ENCODE measurements at places on chromosomes 5 and 9.

GRCh38 chr5:103436656-103437055 lies 125.9 kb downstream of the NUDT12 start:
- DNase-seq, result no peak

GRCh38 chr5:80438739-80439138 lies 30.9 kb downstream of the ZFYVE16 start:
- DNase-seq, result no peak

DNA sequence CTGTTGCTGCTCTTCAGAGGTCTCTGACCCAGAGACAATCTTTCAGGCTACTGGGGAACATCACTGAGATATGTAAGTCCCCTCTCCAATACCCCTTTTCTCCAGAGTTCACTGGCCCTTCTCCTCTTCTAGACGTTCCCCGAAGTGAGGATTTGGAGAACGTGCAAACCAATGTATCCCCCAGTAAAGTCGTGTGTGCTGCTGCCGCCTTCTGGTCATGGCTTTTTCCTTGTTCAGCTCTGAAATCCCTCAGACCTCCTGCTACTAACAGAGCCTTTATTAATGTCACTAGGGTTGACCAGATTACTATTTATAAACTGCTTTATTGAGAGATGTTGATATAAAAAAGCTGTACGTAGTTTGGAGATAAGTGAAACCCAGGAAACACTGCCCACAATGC lies 1028.6 kb downstream of the CDH9 start:
- DNase-seq, result no peak

GRCh38 chr9:19479874-19480273 lies 71.1 kb downstream of the ACER2 start:
- no peak for DNase-seq

- DNase-seq, result no peak
Observed at GRCh38 chr5:73232266-73233041, 59.5 kb downstream of the TMEM174 start.

DNA sequence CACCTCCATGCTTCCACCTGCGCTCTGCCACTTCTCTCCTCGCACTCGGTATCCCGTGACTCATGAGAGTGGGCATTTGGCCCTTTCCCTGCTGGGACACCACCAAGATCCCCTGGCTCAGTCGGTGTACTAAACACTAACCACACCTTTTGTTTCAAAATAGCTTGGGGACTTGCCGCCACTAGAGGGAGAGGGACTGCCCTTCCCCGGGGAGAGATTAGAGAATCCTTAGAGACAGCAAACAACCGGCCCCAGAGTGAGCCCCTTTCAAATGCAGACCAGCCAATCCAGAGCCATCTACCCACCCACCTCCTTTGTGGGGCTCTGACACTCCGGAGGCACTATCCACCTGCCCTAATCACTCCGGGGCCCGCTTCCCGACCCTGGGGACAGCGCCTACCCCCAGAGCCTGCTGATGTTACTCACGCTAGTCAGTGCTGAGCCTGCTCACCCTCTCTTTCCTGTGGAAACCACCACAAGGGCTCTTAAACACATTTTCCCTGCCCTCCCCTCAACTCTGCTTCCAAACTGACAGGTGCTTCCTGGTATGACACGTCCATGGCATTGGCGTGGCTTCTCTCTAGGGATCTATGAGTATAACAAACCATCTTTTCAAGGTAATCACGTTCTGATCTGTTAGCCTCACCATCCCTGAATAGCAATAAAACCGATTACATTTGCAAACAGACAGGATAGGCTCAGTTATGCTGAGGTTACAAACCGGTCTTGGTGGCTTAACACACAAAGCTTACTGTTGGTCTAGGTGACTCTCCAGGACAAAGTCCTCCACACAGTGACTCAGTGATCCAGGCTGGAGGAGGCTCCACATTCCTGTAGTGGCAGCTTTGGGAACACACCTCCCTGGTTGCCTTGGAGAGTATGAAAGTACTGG lies 180.1 kb upstream of the MVB12B start:
- DNase-seq, result peak; percentile 47

GRCh38 chr5:82329393-82329792 lies 51.2 kb upstream of the RPS23 start:
- DNase-seq, result no peak

- no peak for DNase-seq
Observed at GRCh38 chr5:53463909-53464621, 16.4 kb upstream of the FST start.

GRCh38 chr9:4678679-4679267 lies 596 bp upstream of the CDC37L1 start:
- DNase-seq, result peak; percentile 65

DNA sequence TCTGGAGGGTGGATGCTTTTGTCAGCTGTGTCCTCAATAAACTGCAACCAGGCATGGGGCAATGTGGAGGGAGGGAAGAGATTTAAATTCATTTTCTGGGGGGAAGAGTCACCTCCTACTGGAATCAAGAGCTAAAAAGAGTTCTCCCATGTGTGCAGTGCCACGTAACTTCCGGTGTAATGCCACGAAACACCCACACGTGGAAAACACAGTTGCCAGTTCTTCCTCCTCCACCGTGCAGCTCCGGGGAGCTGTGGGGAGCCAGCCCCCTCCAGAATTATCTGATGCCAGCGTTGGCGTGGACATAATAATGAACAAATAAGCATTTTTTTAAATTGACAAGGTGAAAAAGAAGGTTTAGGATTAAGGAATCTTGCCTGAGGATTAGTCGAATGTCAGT lies 32.1 kb upstream of the MED10 start:
- DNase-seq, result no peak

GRCh38 chr9:132006677-132007370 lies 72.8 kb downstream of the MED27 start:
- DNase-seq, result no peak

- no peak for DNase-seq
Observed at GRCh38 chr5:161105525-161105924, 253.5 kb upstream of the ATP10B start.

- no peak for DNase-seq
Observed at GRCh38 chr5:122919969-122920368, 74.6 kb downstream of the SNX24 start.

Measured in KG1 (cell line).